ENCODE measurements at places on chromosomes 12 and 14.

DNA sequence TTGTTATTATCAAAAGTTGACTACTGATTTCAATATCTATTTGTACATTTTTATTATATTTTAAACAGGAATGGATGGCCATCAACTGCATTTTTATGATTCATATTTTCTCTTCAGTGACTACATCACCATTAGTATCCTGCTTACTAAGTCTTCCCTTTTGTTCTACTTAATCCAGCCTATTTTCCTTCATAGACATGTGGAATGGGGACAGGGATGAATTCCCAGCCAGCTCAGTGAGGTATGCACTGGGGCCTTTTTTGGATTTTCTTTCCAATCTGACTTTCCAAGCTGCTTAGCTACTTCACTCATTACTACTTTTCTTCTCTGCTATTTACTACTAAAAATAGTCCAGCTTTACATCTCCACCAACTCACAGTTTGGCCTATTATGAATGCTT lies 38.4 kb downstream of the AKAP6 start:
- DNase-seq: no peak

- DNase-seq: no peak
Observed at GRCh38 chr12:54929998-54930397, 54.6 kb downstream of the TESPA1 start.

DNA sequence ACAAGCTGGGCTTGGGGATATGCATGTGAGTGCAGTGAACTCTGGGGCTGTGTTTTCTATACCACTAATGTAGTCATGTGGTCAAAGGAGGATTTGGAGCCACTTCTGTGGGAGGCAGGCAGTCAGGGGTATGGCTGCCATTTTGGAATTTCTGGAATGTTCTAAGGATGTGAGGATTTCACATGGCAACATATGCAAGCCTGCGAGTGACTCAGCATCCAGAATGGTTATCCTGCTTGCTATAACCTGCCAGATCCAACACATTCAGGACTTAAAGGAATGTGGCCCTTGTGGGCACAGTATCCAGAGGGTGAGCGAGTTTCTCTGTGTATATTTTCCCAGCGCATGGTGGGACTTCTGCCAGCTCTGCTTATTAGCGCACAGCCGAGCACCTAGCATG lies 249.2 kb upstream of the PWP1 start:
- DNase-seq: no peak

- DNase-seq: peak; percentile 15
Observed at GRCh38 chr12:26195250-26195640, at the start of gene SSPN. Gene SSPN, plus strand, starts transcription at chr12:26195573. Its CDS starts 100 bp downstream, at chr12:26195673.

GRCh38 chr14:51023964-51024363 lies 70.9 kb downstream of the TRIM9 start:
- no peak for DNase-seq

DNA sequence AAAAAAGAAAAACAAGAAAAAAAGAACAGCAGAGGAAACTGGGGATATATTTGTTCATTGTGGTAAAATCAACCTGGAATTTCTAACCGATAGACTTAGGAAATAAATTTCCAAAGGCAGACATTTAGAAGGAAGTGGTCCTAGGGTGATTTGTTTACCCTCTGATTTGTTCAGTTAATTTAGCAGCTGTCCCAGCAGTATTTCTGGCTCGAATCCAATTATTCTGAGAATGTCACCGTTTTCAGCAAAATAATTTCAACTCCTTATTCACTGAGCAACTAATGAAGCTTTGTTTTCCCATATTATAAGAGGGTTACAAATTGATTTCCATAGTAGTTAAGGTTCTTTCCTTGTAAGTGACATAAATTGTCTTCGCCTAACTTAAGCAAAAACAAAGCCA lies 285.2 kb upstream of the SYT10 start:
- no peak for DNase-seq

- no peak for DNase-seq
Observed at GRCh38 chr12:7571257-7571656, 67.7 kb upstream of the CD163 start.

GRCh38 chr14:37623426-37623951 lies 28.1 kb downstream of the TTC6 start:
- DNase-seq: peak; percentile 19

DNA sequence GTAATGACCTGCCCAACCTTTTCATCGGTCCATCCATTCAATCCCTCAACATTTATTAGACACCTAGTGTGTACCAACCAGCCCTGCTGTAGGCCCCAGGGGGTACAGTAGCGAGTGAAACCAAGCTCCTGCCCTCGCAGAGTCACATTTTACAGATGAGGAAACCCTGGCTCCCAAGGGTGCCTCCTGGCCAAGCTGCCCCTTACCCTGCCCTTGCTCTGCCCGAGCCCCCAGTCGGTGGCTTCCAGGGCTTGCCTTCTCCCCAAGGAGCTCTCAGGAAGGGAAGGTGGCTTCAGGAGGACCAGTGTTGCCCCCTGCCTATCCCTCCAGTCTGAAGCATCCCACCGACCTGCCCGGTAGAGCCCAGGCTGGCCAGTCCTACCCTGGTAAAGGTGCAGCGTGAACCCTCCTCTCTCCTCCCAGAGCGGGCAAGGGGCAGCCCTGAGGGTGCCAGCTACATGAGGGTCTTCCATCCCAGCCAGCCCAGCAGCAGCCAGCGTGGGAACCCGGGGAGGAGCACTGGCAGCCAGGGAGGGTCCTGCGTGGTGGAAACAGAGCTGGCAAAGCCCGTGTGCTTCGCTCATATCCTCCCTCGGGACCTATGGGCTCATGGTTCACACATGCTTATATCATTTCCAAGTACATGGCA lies 670 bp upstream of the BEGAIN start:
- no peak for DNase-seq

DNA sequence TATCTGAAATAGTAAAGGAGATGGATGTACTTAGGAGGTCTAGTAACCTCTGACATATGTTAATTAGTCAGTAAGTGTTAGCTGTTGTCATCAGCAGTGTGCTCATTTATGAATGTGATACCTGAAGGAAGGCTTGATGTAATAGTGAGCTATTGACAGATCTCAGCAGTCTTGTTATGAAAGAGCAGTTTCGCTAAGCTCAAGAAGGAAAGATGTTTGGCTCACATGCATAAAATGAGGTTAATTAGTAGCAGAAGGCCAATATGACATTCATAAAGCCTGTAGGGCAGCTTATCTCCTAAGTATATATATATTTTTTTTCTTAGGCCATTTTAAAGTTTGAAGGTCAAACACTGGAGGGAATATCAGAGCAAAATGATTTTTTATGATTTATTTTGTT lies 2.8 kb downstream of the FAM234B start:
- no peak for DNase-seq

- no peak for DNase-seq
Observed at GRCh38 chr12:63948211-63948610, 103.7 kb downstream of the SRGAP1 start.

DNA sequence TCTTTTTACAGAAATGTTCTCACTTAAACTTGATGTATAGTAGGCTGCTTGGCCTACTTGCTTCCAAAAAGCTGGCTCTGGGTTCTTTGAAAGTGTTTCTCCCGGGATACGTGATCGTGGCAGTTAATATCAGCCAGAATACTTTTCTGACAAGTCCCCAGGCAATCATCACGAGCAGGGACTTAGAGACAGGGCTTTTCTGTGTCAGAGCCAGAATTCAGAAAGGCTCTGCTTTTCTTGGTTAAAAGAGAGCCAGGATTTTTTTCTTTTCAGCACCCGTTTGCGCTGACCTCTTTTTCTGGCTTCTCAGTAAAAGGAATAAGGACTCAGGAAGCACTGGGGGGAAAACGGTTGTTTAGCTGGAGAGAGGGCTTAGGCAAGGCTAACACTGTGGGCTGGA lies 57.8 kb upstream of the ARHGAP5 start:
- DNase-seq: no peak

GRCh38 chr14:99603471-99604277 lies at the start of gene CCDC85C:
Gene CCDC85C, minus strand, starts transcription at chr14:99604207. Its CDS starts 248 bp downstream, at chr14:99603959.
- no peak for DNase-seq

GRCh38 chr12:132176920-132177551 lies 32.8 kb downstream of the NOC4L start:
- no peak for DNase-seq

DNA sequence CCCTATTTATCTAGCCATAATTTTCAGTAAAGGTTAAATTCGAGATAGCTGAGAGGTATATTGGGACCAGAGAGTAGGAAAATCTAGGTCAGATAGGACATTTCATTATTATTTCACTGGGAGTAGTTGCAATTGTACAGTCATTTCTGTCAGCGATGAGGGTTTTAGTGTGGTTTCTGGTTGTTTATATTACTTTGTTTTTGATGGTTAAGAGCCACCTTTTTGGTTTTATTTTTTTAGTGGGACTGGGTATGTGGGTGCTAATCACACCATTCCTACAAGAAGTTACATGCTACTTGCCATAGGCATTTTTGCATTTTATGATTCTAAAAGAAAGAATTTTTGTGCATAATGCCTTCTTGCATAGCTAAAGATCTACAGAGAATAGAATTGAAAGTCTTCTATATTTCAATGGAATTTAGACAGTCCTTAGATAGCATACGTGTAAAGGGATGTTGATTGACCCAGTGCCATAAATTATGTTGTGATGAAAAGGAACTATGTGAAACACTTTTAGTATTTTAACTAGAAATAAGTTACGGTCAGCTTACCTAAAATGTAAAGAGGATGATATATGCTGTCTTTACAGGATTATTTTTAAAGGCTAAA lies 85.2 kb downstream of the KTN1 start:
- DNase-seq: no peak

GRCh38 chr12:89208661-89209096 lies 143.6 kb downstream of the DUSP6 start:
- DNase-seq: no peak
